ENCODE measurements at places on chromosomes 3 and 15. TPM values are rescaled to one million over a fixed set of nuclear protein-coding genes. Genes with fewer than 3 reads are reported as not detected.

Gene AP3B2
- 6.1 TPM for total RNA-seq

Gene KCNAB1
- 0.44 TPM for total RNA-seq

Gene SCN5A
- total RNA-seq, result not detected

Gene TRIM42
- total RNA-seq, result not detected

Gene NMNAT3
- total RNA-seq, result 1.9 TPM

Measured in MCF 10A (cell line).